Left renal pelvis (tissue), 4 donors: ENCODE measurements at places on chromosomes 3 and 15. TPM values are rescaled to one million over a fixed set of nuclear protein-coding genes. Genes with fewer than 3 reads are reported as not detected.

DNA sequence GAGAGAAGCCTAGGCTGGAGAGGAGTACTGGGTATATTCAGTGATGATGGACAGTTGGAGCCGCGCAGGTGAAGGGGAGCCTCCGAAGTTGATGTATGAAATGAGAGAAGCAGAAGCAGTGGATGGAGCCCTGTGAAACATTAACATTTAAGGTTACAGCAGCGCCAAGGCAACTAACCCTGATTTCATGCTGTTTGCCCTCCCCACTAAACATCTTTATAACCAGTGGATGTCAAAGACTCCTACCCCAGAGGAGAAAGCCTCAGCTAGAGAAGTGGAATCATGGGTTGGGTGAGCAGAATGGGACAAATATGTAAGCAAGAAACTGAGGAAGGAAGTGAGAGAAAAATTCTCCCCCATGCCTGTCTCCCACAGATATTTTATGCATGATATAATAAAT is 92.0 kb upstream of the NMNAT3 start:
- DNase-seq = no peak

GRCh38 chr3:187714404-187714979 is 12.1 kb upstream of the RTP2 start:
- peak; percentile 41 for DNase-seq

LRCH3 gene
- 35.0 TPM for polyA plus RNA-seq

DNA sequence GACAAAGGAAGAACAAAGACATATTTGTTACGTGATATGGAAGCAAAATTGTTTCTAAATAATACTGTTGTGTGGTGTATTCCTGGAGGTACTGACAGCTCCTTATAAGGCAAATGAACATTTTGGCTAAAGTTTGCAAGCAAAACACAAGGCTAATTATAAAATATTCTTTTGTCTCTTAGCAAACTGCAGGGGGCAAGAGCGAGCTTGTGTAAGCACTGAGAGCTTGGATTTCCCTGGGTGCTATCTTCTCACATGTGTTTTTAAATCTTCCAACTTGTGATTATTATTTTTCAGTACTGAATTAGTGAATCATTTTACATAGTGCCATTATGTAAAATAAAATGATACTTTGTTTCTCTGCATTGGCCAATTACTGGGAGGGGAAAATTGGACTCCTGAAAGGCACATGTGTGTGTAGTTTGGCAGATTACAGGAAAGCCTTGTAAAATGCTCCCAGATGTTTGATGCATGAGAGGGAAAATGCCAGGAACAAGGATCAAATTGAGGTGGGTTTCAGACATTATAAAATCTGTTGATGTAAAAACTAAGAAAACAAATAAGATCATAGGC is 611.5 kb downstream of the AGBL1 start:
- no peak for DNase-seq

DNA sequence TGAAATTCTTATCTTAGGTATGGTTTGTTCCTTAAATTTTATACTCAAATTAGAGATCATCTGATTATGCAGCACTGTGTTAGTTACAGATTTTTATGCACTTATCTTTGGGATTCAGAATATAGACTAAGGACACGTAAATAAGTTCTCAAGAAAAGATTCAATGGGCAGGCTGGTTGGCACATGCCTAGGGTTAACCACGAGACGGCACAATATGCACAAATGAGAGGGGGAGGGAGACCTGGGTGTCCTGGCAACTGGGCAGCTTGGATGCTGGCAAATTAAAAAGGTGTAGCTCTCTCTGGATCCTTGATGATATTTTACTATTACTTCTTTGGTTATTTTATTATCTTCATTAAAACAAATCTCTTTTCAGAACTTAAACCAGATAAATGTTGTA is 672 bp downstream of the AADAC start:
- no peak for DNase-seq

GRCh38 chr3:4939276-4939675 is 40.0 kb upstream of the BHLHE40 start:
- no peak for DNase-seq

- peak; percentile 24 for DNase-seq
Observed at GRCh38 chr3:50436114-50436674, 67.2 kb downstream of the CACNA2D2 start.

- DNase-seq = no peak
Observed at GRCh38 chr3:56751056-56751707, 50.6 kb downstream of the ARHGEF3 start.

TIMP4 gene
- 0.93 TPM for polyA plus RNA-seq

GRCh38 chr3:194871864-194872668 is 186.4 kb downstream of the FAM43A start:
- DNase-seq = no peak

- no peak for DNase-seq
Observed at GRCh38 chr3:132265488-132265887, 51.7 kb upstream of the ACP3 start.

CCDC9B gene
- 5.6 TPM for polyA plus RNA-seq

DNA sequence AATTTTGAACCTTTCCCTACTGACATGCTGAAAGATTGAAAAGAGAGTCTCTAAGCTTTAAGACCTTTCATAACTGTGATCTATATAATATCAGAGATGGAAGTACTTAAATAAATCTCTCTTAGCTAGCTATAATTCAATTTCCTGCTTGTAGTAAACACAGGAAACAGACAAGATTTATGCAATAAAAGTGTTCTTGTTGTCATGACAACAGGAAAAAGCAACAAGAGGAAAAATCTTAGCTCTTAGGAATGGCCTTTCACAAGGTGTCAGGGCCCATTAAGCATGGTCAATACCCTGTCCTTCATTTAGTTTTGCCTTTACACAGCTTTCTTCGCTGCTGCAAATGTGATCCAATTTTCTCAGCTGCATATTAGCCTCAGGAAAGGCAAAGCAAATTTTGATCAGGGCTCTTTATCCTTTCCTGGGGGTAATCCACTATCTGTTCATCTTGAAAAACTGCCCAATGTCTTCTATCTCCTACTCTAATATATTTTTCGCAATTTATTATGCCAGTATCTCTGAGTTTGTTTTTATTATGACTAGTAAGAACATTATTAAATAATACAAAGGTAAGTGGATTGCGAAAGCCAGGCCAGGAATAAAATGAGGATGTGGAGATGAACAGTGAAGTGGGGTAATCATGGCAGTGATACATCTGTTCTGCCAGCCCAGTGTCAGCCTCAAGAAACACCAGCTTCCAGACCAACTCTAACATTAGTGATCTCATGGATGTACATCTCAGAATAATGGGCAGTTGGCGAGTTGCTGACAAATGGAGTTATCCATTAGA is 28.7 kb downstream of the SIDT1 start:
- no peak for DNase-seq

DNA sequence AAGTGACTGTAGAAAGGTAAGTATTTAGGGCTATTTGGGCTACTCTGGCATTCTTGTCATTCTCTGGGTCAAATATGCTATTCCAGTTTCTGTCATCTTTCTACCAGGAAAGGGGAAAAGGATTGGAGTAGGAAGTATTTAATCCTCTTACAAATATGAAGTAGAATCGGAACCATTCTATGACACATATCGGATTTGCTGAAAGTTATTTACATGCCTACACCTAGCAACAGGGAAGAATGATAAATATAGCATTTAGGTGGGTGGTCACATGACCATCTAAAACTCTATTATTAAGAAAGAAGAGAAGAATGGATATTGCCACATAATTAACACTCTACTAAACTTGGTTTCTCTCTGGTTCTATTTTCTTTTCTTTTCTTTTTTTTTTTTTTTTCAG is 1353.1 kb downstream of the ZPLD1 start:
- DNase-seq = no peak

ZDHHC19 gene
- polyA plus RNA-seq = not detected

- DNase-seq = no peak
Observed at GRCh38 chr3:101888653-101889052, 39.3 kb downstream of the NFKBIZ start.

GRCh38 chr3:52895418-52895817 is 1.9 kb downstream of the STIMATE start:
- no peak for DNase-seq

- DNase-seq = no peak
Observed at GRCh38 chr15:90550919-90551318, 21.2 kb downstream of the CRTC3 start.

GRCh38 chr15:65952391-65953053 is 83.2 kb downstream of the RAB11A start:
- peak; percentile 75 for DNase-seq

- no peak for DNase-seq
Observed at GRCh38 chr15:60372756-60373155, 25.0 kb downstream of the ANXA2 start.

ZBTB38 gene
- polyA plus RNA-seq = 63.0 TPM

GRCh38 chr3:60140160-60140559 is 1090.3 kb upstream of the CFAP20DC start:
- DNase-seq = no peak

- DNase-seq = no peak
Observed at GRCh38 chr3:115974940-115975339, 351.6 kb downstream of the GAP43 start.

GRCh38 chr15:60326343-60326742 is 71.4 kb downstream of the ANXA2 start:
- no peak for DNase-seq

ZNF80 gene
- polyA plus RNA-seq = not detected

- DNase-seq = no peak
Observed at GRCh38 chr15:96693515-96693914, 363.0 kb downstream of the NR2F2 start.

SCN5A gene
- 0.89 TPM for polyA plus RNA-seq

DNA sequence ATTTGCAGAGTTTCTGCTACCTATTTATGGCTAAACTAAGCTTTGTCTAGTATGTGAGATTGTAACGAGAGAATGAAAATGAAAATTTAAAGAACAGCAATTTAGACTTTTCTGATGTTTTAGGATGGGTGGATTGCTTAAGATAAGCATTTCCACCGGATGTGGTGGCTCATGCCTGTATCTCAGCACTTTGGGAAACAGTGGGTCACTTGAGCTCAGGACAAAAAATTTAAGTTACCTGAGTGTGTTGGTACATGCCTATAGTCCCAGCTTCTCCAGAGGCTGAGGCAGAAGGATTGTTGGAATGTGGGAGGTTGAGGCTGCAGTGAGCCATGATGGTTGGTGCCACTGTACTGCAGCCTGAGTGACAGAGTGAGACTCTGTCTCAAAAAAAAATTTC is 3.3 kb downstream of the PPP4R2 start:
- no peak for DNase-seq

DNA sequence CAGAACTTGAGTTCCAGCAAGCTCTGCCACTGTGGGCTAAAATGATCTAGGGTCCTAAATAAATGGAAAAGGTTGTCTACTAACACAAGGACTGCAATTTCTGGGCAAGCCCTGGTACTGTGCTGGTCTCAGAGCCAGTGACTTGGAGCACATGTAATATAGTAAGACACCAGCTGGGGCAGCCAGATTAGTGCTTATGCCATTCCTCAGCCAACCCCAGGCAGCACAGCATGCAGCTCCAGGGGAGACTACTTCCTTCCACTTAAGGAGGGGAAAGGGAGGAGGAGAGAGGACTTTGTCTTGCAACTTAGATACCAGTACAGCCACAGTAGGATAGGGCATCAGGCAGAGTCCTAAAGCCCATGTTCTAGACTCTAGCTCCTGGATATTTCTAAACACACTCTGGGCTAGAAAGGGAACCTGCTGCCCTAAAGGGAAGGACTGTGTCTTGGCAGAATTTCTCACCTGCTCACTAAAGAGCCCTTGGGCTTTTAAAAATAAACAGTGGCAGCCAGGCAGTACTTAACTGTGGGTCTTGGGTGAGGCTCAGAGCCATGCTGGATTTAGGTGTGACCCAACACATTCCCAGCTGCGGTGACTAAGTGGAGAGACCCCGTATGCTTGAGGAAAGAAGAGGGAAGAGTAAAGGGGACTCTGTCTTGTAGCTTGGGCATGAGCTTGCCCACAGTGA is 223.7 kb upstream of the BCHE start:
- no peak for DNase-seq

GRCh38 chr3:52341123-52341522 is 25.0 kb downstream of the DNAH1 start:
- DNase-seq = no peak

DNA sequence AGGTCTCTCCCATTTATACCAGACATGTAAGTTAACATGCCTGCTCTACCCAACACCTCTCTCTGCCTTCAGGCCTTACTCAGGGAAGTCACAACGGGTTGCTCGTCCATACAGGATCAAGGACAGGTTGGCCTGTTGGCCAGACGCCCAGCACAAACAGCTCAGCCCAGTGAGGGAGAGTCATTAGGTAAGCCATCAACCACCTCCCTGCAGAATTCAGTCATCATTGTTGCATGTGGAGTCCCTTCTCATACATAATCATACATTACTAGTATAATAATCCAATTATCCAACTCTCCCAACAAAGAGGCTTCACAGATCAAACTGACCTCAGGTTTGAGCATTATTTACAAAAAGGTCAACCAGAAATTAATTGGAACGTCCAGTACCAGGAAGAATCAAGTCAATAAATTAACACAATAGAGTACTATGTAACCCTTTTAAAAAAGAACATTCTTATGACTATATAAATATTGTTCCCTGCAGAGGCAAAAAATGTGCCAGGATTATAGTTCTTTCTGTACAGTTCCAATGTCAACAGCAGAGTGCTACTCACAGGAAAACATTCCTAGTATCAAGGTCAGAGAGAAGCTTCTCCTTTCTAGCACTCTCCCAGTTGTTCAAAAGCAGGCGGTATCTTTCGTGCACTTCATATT is 33.2 kb downstream of the HOMER2 start:
- no peak for DNase-seq

CD200R1L gene
- not detected for polyA plus RNA-seq

GRCh38 chr15:52392008-52392687 is 96.5 kb upstream of the MYO5C start:
- no peak for DNase-seq

DNA sequence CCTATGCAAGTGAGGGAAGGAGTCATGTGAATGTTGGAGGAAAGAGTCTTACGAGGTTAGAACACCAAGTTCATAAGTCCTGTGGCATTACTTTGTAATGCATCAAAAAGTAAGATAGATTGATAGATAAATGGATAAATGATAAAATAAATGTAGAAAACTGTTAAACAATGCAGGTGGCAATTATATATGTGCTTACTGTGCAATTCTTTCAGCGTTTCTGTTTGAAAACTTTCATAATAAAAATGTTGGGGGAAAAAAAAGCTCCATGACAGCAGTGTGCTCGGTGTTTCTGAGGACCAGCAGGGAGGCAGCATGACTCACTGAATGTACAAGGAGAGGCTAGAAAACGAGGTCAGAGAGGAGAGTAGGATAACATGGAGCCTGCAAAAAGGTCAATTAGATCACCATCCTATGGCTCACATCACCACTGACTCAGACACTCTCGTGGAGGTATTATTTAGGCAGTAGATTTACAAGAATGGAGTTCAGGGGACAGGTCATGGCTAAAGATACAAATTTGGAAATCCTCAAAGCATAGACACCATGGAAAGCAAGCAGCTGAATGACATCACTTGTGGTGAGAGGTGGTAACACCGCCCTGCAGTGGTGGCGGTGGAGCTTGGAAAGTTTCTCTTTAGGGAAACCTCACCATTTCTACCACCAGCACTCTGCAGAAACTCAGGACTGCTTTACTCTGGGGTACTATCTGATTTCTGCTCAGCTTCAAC is 219.8 kb downstream of the CTNNB1 start:
- no peak for DNase-seq
